ENCODE measurements at places on chromosomes 16 and 17.

GRCh38 chr17:68785565-68786486, 169.4 kb downstream of the ABCA8 start:
- H3K27me3 ChIP-seq, result no peaks in the 10 kb centered on the region
- no peak for DNase-seq
- peaks cover 2% of the 10 kb centered on the region for H3K4me1 ChIP-seq
- H3K27ac ChIP-seq, result no peak overlapping the region

GRCh38 chr16:75114946-75115825, 1.4 kb downstream of the LDHD start:
- no peaks in the 10 kb centered on the region for H3K36me3 ChIP-seq
- peaks cover 37% of the 10 kb centered on the region for H3K27me3 ChIP-seq
- H3K4me1 ChIP-seq, result peaks cover 18% of the 10 kb centered on the region
- no peak for DNase-seq
- H3K4me3 ChIP-seq, result no peak overlapping the region
- H3K27ac ChIP-seq, result no peak overlapping the region

DNA sequence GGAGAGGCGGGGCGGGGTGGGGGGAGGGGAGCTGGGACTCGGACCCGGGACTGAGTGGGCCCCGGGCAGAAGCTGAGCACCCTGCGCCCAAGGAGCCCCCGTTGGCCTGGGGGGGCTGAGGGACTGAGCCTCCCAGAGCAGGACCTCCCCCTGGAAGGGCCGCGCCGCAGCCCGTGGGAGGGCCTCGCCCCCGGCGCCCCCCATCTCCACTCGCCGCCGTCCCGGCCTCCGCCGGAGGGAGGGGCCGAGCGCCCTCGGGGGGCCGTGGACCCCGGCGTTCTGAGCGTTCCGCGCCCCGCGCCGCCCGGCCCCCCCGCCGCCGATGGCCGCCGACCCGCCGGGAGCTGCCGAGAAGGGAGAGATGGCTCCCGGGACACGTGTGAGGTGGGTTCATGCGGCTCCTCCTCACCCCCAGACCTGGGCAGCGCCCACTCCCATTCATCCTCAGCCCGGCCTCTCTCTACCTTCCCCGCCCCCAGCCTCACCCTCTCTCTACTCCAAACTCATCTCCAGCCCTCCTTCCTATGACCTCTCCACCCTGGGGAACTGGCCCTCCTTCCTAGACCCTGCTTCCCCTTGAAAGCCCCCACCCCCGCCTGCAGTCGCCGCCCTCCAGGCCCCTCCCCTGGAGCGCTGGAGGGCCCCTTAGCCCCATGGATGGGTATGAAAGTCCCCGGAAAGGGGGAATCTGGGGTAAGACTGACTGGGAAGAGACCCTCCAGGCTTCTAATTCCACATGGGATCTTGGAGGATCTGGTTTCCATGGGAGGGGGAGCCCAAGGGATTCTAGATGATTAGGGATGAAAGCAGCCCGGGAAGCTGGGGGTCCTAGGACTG, 922 bp downstream of the FBXL19 start:
- H3K27me3 ChIP-seq, result no peaks in the 10 kb centered on the region
- H3K27ac ChIP-seq, result peak overlapping the region; percentile 92
- peaks cover 27% of the 10 kb centered on the region for H3K4me1 ChIP-seq
- H3K4me3 ChIP-seq, result peak overlapping the region; percentile 96
- DNase-seq, result no peak

GRCh38 chr17:79075861-79076406, 1.3 kb downstream of the ENGASE start:
- peaks cover 24% of the 10 kb centered on the region for H3K36me3 ChIP-seq
- H3K27ac ChIP-seq, result peak overlapping the region; percentile 82
- no peak for DNase-seq
- H3K4me3 ChIP-seq, result peak overlapping the region; percentile 92

- H3K4me3 ChIP-seq, result no peak overlapping the region
- peaks cover 10% of the 10 kb centered on the region for H3K36me3 ChIP-seq
- no peaks in the 10 kb centered on the region for H3K4me1 ChIP-seq
- H3K27ac ChIP-seq, result no peak overlapping the region
Observed at GRCh38 chr17:82014432-82014831, 8.2 kb downstream of the CENPX start.

GRCh38 chr16:15993946-15994665, 44.7 kb downstream of the ABCC1 start:
- no peaks in the 10 kb centered on the region for H3K27me3 ChIP-seq
- no peak for DNase-seq
- H3K4me1 ChIP-seq, result peaks cover 71% of the 10 kb centered on the region
- peaks cover 20% of the 10 kb centered on the region for H3K36me3 ChIP-seq

DNA sequence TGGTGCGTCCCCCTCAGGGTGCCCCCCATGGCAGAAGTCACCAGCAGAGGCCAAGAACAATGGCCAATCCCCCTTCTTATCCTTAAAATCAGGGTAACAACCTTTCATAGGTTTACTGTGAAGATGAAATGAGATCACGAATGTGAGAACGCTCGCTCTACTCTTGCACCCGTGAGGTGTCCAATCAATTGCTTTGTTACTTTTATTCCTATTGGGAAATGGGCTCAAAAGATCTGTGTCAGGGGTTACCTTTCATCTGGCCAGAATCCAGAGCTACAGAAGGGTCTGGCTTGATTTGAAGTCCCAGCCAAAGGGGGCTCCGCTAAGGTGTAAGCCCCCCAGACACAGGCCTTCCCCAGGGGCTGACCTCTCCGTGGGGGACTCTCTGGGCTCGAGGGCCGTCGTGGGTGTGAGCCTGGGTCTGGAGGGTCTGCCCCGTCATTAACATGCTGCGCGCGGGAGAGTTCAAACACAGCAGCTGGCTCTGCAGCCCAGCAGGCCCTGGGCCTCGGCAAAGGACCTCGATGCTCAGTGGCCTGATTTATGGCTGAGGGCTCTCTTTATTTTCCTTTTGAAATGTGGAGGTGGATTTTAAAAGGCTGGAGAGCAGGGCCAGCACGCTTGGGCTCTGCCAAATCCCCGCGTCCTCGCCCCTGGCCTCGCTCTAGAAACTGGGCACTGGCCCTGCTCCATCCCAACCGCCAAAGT, 10.4 kb downstream of the ABR start:
- H3K4me3 ChIP-seq, result no peak overlapping the region
- H3K36me3 ChIP-seq, result peaks cover 6% of the 10 kb centered on the region
- no peak overlapping the region for H3K27ac ChIP-seq
- no peak for DNase-seq
- peaks cover 45% of the 10 kb centered on the region for H3K4me1 ChIP-seq
- no peaks in the 10 kb centered on the region for H3K27me3 ChIP-seq

DNA sequence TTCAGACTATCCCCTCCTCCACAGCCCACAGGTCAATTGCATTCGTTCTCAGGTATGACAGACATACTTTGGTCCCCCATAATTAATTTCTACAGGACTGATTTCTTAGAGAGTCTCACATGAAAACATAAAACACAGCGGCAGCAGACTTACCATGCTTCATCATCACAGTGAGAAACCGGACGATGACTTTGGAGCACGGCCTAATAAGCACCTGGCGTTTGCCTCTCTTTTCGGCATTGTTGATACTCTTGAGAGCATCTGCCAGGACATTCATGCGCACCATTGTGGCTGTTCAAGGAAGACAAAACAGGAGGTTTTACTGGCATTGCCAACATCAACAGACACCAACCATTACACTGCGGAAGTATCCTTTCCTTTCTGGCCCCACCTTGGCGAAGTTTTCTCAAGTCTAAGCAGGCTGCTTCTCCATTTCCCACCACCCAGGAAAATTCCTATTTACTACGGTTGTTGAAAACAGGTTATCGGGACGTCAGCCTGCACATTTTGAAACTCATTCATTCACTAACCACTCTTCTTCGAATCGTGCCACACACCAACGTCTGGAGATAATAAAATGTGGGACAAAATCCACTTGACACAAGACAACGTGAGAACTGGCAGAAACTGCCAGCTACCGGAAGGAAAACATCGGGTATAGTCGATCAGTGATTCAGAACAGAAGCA, 1.2 kb downstream of the RPS15A start:
- H3K27ac ChIP-seq, result peak overlapping the region; percentile 98
- peak overlapping the region; percentile 96 for H3K4me3 ChIP-seq
- DNase-seq, result no peak
- H3K27me3 ChIP-seq, result no peaks in the 10 kb centered on the region
- peaks cover 32% of the 10 kb centered on the region for H3K4me1 ChIP-seq

DNA sequence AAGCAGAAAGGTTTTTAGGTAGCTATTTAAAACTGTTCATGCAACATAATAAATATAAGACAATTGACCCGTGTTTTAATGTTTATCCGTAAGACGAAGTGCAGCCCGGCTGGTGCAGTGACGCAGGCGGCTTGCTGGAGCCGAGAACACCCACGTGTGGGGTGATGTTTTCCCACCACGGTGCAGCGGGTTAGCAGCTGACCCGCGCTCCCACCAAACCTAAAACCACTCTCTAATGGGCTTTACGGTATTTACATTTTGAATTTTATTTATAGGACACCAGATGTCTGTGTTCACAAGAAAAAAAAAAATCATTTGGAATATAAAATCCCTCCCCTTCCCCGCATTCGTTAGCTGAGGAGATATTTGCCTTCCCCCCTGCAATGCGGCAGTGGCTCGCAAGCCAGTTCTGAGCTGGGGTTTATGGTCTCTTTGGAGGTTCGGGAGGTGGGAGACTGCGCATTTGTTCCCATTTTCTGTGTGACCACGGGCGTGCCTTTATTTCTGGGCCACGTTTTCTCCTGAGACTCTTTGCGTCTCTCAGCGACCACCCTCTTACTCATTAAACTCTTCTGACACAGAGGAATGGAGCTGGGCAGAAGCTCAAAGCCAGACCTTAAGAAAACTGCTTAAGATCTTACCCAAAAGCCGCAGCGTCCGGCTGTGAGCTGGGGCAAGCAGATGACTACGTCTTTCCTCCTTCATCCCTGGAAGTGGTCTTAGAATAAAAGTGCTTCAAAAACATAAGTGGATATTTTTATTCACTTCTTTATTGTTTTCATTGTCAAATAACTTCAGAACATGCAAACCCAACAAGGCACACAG, 301.1 kb downstream of the IRF8 start:
- DNase-seq, result no peak
- no peak overlapping the region for H3K27ac ChIP-seq
- H3K36me3 ChIP-seq, result no peaks in the 10 kb centered on the region
- H3K27me3 ChIP-seq, result peaks cover 41% of the 10 kb centered on the region

GRCh38 chr16:70608521-70608920, 37.8 kb upstream of the IL34 start:
- no peaks in the 10 kb centered on the region for H3K4me1 ChIP-seq
- no peak overlapping the region for H3K27ac ChIP-seq
- H3K27me3 ChIP-seq, result peaks cover 9% of the 10 kb centered on the region

DNA sequence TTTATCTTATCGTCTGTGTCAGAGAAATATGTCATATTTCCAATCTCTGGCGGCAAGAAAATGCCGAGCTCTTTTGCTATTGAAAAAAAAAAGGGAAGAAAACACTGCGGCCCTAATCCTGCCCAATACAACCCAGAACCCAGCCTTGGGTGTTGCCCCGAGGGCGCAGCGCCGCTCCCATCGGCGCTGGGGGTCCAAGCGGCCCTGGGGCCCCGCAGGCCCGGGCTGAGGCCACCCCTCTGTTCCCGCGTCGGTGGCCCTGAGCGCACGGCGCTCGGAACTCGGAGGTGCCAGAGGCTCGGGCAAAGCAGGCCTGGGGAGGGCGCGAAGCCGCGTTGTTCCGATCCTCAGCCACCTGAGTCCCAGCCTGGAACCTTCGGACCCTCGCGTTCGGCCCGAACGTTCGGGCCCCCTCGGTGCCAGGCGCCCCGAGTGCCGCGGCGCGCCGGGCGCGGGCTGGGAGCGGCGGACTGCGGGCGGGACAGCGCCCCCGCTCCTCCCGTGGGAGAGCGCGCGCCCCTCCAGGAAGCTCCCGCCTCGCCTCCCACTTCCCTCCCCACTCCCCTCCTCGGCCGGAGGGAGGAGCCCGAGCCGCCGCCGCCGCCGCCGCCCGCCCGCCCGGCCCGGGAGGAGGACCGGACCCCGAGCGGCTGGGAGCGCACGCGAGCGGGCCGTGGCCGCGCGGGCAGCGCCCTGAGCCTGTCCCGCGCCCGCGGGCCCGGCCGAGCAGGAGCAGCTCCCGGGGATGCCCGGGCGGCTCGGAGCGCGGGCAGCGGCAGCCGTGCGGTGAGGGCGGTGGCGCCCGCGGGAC, at the start of gene CPNE2:
CPNE2 (plus strand) TSS at position 609 of the 811 bp plus-strand sequence. CDS start 18,160 bp downstream, outside the sequence.
- peak within 1 kb of the TSS; percentile 82 for H3K27ac ChIP-seq
- peaks cover 8% of the 10 kb centered on the region for H3K27me3 ChIP-seq
- DNase-seq, result no peak
- H3K4me3 ChIP-seq, result peak within 1 kb of the TSS; percentile 80
- peaks cover 10% of the 10 kb centered on the region for H3K36me3 ChIP-seq

- DNase-seq, result peak; percentile 82
- H3K4me1 ChIP-seq, result peaks cover 26% of the 10 kb centered on the region
- H3K27ac ChIP-seq, result peak overlapping the region; percentile 99
- peak overlapping the region; percentile 96 for H3K4me3 ChIP-seq
- H3K27me3 ChIP-seq, result no peaks in the 10 kb centered on the region
Observed at GRCh38 chr16:28923652-28924398, 1.2 kb downstream of the RABEP2 start.

GRCh38 chr16:20621406-20621805, 45.2 kb upstream of the ACSM2B start:
- no peak overlapping the region for H3K4me3 ChIP-seq
- H3K27ac ChIP-seq, result no peak overlapping the region
- no peak for DNase-seq

DNA sequence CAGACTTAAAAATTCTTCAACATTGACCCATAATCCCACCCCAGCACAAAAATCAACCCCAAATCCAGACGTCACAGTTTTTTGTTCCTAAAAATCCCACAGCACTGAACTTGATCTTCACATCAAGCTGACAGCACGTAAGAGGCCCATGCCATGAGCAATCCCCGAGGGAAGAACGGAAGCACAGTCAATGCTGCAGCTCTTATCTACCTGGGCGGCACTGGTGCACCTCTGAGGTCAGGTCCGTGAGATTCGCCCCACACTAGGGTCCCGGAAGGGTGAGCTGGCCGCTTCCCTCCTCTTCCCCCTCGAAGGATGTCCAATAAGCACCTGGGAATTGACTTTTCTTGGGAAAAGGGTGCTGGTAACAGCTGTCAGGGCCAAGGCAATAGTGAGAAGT, 11.3 kb upstream of the ITGAE start:
- no peak overlapping the region for H3K4me3 ChIP-seq
- no peaks in the 10 kb centered on the region for H3K27me3 ChIP-seq
- peaks cover 46% of the 10 kb centered on the region for H3K36me3 ChIP-seq

- H3K4me1 ChIP-seq, result peaks cover 40% of the 10 kb centered on the region
- no peak for DNase-seq
- peaks cover 49% of the 10 kb centered on the region for H3K36me3 ChIP-seq
- H3K27ac ChIP-seq, result peak overlapping the region; percentile 97
Observed at GRCh38 chr17:64496348-64496785, 487 bp downstream of the POLG2 start.

DNA sequence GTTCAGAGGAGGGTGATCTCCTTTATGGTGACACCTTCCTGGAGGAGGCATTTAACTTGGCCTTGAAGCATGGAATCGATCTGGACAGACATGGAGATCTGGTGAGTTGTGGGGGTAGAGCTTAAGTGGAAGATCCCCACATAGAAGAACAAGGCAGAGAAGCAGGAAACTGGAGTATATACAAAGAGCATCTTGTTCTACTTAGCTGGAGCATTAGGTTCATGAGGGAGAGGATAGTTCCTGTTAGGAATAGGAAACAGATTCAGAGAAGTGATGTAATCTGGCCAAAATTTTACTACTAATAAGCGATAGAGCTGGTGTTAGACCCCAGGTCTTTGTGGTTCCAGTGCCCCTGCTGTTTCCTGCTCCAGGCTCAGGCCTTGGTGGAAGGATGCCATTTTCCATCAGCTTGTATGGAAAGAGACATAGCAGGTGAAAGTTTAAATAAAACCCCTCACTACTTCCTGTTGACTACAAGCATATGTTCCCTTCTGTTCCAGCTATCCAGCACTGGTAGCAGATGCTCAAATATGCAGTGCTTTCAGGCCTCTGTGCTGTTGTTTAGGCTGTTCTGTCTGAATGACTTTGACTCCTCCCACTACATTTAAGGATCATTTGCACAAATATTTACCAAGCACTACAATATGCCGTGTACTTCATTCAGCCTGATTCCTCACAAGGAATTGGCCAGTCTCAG, 9.4 kb downstream of the RPAIN start:
- H3K4me1 ChIP-seq, result peaks cover 11% of the 10 kb centered on the region
- H3K27ac ChIP-seq, result no peak overlapping the region
- DNase-seq, result no peak
- no peaks in the 10 kb centered on the region for H3K27me3 ChIP-seq

Measured in stimulated activated naive B cell treated with anti-CD40 and anti-IgM and Interleukin-4, amounts not matched to agents 10 μg/mL and 1 μg/mL and 100 μg/mL, for 72 hours (primary cell).